ENCODE measurements at places on chromosomes 1 and 21.
A peak's percentile ranks its signal among the peaks of the same experiment; 100 is the strongest.

GRCh38 chr1:54012008-54012325 lies 6.0 kb downstream of the LDLRAD1 start:
- DNase-seq, result no peak

GRCh38 chr21:21109736-21110135 lies 111.5 kb downstream of the NCAM2 start:
- DNase-seq, result no peak

GRCh38 chr1:1305300-1306069 lies 2.2 kb downstream of the ACAP3 start:
- peak; percentile 64 for DNase-seq

- no peak for DNase-seq
Observed at GRCh38 chr1:30900931-30901560, 7.5 kb downstream of the SDC3 start.

DNA sequence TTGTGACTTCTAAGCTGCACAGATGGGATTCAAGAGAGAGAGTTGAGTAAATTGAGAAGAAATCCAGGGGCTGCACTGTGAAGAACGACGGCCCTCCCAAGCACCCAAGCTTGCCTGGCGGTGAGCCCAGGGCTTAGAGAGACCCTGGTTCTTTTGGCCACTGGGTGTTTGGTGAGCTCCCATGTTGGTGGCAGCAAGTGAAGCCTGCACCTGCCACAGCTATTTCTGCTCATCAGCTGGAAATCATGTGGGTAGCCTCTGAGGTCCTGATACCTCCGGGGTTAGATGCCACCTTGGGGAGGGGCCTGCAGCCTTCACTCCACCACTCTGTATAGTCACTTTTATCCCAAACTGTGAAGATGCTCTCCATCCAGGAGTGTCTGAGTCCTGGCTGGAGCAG lies 6.2 kb upstream of the BTG2 start:
- no peak for DNase-seq

DNA sequence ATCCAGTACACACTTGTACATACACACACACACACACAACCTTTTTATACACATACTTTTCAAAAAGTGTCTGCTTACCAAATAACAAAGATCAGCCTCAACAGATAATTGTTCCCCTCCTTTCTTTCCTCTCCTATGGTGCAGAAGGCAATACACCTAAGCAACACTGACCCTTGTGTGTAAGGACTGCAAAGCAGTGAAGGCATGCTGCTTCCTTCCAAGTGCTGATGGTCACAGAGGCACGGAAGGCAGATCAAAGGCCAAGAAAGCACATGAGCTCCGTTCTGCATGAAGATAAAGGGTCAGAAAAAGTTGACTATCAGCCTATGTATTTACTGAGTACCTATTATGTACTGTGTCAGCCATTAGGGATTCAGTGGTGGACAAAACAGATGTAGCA lies 168.8 kb downstream of the TNR start:
- no peak for DNase-seq

DNA sequence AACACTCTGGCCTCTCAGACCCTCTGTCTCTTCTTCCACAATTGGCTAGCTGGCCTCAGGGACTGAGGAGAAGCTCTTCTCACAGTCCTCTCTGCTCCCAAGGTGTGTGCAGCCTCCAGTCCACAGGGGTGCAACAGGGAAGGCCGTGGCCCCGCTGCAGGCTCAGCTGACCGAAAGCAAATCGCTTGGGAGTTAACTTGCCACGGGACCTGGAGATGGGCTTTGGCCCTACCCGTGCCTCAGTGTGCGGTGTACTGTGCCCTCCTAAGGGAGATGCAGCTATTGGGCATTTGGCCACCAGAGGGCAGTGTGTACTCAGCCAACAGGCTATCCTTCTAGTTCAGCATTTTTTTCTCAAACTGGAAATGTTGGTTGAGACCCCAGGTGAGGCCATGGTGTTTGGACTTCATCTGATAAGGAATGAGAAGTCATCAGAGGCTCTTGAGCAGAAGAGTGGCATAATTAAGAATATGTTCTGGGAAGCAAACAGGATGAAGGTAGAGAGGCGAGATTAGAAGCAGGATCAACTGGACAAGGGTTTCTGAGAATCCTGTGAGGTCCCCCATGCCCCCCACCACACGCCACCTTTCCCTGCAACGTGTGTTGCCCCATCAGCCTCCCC lies 42.5 kb upstream of the TMEM125 start:
- peak; percentile 78 for DNase-seq

DNA sequence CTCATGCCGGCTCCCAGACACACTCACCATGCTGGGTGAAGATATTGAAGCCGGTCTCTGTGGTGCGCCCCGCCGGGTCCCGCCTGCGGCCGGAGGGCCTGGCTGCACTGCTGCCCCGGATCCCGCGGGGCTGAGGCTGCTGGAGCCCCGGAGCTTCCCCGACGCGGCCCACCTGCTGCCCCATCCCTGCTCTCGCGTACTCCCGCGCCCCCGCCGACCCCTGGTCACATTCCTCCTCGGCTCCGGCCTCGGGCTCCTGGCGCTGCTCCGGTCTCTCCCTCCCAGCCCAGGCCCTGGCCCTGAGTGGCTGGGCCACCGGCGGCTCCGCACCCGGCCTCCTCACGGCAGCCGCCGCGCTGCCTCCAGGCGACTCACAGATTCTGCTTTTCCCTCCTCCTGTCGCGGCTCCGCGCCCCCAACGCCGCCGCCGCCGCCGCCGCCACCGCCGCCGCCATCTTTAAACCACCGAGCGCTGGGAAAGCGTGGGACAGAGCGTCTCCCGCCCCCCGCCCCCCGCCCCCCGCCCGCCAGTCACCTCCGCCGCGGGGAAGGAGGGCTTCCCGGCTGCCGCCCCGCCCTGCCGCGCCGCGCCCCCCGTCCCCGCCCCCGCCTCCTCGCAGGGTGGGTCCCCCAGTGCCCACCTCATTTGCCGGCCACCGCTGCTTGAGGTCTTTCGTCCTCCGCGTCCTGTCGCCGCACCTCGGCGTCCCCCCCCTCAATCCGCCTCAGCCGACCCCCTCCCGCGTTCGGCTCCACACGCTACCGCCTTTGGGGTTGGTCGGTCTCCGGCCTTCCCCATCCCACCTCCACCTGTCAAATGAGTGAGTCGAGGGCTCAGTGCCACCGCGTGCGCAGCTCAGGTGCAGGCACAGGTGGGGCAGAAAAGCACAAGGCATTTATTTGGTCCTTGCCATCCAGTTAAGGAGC lies at the start of gene ABL2:
Gene ABL2 (minus strand): TSS at position 464 of the 927 bp plus-strand sequence. CDS start 280 bp downstream, at position 184.
- no peak for DNase-seq

- no peak for DNase-seq
Observed at GRCh38 chr1:192552760-192553191, 22.8 kb upstream of the RGS1 start.

GRCh38 chr1:170669586-170670530 lies 5.9 kb downstream of the PRRX1 start:
- no peak for DNase-seq

- DNase-seq, result no peak
Observed at GRCh38 chr1:20233394-20233793, 47.1 kb upstream of the PLA2G2C start.

DNA sequence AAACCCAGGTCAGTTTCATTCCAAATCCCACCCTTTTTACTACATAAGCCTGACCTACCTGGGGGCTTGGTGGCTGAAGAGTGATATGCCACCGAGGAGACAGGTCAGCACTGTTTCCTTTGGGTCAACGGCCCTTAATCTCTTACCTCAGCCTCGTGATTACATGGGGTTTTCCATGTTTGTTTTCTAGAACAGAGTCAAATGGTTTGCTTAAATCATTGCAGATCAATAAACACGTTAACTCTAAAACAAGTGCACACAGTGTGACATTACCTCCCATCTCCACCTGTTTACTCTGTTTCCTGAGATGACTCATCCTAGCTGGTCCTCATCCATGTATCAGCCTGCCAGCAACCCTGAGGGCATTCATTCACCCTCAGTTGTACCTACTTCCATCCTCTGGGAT lies 40.8 kb upstream of the TP53BP2 start:
- DNase-seq, result no peak

- no peak for DNase-seq
Observed at GRCh38 chr21:38269576-38269936, 12.8 kb downstream of the KCNJ15 start.

GRCh38 chr1:7562729-7563605 lies 208.1 kb upstream of the VAMP3 start:
- DNase-seq, result no peak

GRCh38 chr1:150161747-150162581 lies 12.2 kb downstream of the PLEKHO1 start:
- no peak for DNase-seq

GRCh38 chr1:201783572-201783971 lies 45.4 kb upstream of the IPO9 start:
- DNase-seq, result no peak

DNA sequence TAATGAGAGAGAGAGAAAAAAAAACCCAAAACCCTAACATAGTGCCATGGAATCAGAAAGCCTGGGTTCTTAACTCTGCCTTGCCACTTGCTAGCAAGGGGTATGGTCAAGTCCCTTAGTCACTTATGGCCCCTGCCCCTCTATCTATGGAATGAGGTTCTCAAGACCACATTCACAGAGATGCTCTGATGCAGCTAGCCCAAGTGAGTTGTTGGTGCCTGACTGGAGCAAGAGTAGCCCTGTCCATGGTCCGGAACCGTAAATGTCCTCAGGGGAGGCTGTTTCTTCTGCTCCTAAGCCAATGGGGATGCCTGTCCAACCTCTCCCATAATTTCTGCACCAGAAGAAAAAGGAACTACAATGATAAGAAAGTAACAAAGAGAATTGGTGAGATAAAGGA lies 56.8 kb downstream of the CSMD2 start:
- DNase-seq, result no peak

- DNase-seq, result no peak
Observed at GRCh38 chr1:201311356-201312011, 28.2 kb downstream of the PKP1 start.

GRCh38 chr1:65508051-65508450 lies 87.6 kb downstream of the LEPR start:
- DNase-seq, result no peak
